ENCODE measurements at places on chromosomes 7 and 10. TPM values are rescaled to one million over a fixed set of nuclear protein-coding genes. Genes with fewer than 3 reads are reported as not detected.

- H3K27ac ChIP-seq = no peak overlapping the region
- no peaks in the 10 kb centered on the region for H3K36me3 ChIP-seq
- no peak overlapping the region for H3K4me3 ChIP-seq
- no peaks in the 10 kb centered on the region for H3K27me3 ChIP-seq
These were observed 286.7 kb upstream of the FZD8 start for GRCh38 chr10:35928748-35929147.

The HOXA10 gene
- polyA plus RNA-seq = 0.29 TPM

DNA sequence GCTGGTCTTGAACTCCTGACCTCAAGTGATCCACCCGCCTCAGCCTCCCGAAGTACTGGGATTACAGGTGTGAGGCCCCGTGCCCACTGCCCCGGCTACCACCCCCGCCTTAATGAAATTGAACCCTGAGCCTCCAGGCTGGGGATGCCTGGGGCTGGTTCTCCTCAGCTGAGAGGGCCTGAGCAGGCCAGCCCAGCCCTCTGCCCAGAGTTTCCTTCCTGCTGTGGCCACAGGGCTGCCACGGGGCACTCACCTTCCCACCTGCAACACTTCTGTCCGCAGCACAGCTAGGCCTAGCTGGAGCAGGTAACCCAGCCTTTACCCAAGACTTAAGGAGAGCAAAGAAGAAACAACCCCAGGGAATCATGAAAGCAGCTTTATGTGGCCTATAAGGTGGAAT, 78.1 kb upstream of the ANLN start:
- H3K4me3 ChIP-seq = no peak overlapping the region
- H3K27me3 ChIP-seq = no peaks in the 10 kb centered on the region
- H3K4me1 ChIP-seq = no peaks in the 10 kb centered on the region
- DNase-seq = no peak
- H3K36me3 ChIP-seq = no peaks in the 10 kb centered on the region

The GRM3 gene
- not detected for polyA plus RNA-seq

- H3K27me3 ChIP-seq = peaks cover 2% of the 10 kb centered on the region
- no peak for DNase-seq
- no peaks in the 10 kb centered on the region for H3K36me3 ChIP-seq
- no peak overlapping the region for H3K4me3 ChIP-seq
- no peak overlapping the region for H3K27ac ChIP-seq
- H3K4me1 ChIP-seq = no peaks in the 10 kb centered on the region
These were observed 125.7 kb downstream of the CD36 start for GRCh38 chr7:80764132-80764531.

DNA sequence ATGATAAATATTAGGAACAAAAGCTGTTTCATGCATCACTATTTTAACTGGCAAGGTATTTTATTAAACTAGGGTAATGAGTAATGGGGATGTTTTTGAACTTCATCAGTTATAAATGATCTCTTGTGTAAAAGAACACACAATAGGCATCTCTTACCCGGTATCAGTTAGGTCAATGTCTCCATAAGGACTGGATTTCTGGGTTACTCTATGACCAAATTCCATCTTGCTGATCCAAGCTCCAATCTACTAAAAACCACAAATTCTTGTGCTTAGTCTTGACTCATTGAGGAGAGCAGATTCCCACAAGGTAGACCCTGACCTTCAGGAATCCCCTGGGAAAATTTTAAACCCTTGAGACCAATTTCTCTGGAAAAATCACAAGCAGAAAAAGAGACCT, 1167.7 kb downstream of the XPNPEP1 start:
- no peak for DNase-seq
- H3K4me3 ChIP-seq = no peak overlapping the region
- H3K36me3 ChIP-seq = no peaks in the 10 kb centered on the region
- peaks cover 5% of the 10 kb centered on the region for H3K4me1 ChIP-seq
- H3K27ac ChIP-seq = no peak overlapping the region
- H3K27me3 ChIP-seq = no peaks in the 10 kb centered on the region

The BBIP1 gene
- 20.5 TPM for polyA plus RNA-seq

- DNase-seq = no peak
- no peaks in the 10 kb centered on the region for H3K36me3 ChIP-seq
These were observed 33.7 kb upstream of the CREB5 start for GRCh38 chr7:28378574-28379149.

DNA sequence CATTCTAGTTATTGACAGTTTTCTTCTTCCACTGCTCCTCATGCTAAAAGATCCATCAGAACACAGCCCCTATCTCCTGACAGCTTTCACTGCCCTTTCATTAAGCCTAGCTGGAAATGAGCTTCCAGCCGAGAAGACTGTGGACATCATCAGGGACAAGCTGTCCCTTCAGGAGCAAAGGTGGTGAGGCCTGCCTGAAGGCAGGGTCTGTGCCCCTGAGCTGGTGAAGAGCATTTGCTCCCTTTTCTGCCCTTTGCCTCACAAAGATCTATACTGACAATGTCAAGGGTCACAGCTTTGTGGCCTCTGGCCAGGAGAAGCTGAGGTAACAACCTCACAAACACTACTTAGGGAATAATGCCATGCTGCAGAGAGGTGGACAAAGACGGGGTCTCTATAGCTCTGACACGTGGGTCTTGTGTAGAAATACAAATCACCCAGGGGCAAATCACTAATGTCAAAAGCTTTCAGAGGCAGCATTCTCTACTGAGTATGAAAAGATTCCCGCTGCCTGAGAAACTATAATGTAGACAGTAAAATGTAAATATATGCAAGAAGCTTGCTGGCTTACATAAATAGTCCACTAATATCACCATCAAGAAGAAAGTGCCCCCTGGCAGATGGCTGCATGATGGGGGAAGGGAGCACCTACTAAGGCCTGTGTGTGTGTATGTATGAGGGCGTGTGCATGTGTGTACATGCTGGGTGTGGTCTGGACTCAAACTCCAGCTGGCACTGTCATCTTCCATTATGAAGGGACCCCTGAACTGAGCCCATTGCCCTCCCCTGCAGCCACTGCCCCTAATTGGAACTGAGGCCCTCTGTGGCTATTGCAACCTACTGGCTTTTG, 55.8 kb downstream of the HBP1 start:
- H3K36me3 ChIP-seq = no peaks in the 10 kb centered on the region
- no peak overlapping the region for H3K27ac ChIP-seq
- no peak for DNase-seq
- H3K4me1 ChIP-seq = peaks cover 4% of the 10 kb centered on the region
- H3K27me3 ChIP-seq = no peaks in the 10 kb centered on the region

DNA sequence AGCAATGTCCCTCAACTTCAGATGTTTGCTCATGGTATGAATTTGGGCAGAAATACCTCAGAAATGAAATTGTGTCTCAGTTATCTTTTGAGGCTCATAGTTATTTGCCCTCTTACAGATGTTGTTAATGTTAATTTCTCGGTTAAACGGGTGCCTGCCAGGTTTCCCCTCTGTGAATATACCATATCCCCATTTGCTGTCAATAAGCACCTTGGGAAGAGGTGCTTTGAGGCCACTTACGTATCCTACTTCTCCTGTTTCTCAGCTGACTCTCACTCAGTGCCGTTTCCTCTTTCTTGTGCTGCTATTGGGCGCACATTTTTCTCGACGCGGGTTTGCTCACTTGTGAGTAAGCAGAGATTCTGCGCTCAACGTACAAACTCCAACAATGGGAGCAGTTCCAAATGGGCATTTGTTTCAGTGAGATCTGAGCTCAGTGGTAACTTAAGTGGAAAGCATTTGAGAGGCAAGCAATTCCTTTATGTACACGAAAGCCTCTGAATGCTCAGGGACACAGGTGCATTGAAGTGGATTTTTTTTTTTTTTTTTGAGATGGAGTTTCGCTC, 34.8 kb upstream of the JAKMIP3 start:
- H3K27me3 ChIP-seq = peaks cover 62% of the 10 kb centered on the region
- DNase-seq = no peak
- H3K4me1 ChIP-seq = peaks cover 2% of the 10 kb centered on the region
- H3K27ac ChIP-seq = no peak overlapping the region
- H3K4me3 ChIP-seq = no peak overlapping the region
- no peaks in the 10 kb centered on the region for H3K36me3 ChIP-seq

Measured in lung (tissue), 17 donors.